NT2/D1 (cell line): ENCODE measurements at places on chromosomes 6 and 20.

DNA sequence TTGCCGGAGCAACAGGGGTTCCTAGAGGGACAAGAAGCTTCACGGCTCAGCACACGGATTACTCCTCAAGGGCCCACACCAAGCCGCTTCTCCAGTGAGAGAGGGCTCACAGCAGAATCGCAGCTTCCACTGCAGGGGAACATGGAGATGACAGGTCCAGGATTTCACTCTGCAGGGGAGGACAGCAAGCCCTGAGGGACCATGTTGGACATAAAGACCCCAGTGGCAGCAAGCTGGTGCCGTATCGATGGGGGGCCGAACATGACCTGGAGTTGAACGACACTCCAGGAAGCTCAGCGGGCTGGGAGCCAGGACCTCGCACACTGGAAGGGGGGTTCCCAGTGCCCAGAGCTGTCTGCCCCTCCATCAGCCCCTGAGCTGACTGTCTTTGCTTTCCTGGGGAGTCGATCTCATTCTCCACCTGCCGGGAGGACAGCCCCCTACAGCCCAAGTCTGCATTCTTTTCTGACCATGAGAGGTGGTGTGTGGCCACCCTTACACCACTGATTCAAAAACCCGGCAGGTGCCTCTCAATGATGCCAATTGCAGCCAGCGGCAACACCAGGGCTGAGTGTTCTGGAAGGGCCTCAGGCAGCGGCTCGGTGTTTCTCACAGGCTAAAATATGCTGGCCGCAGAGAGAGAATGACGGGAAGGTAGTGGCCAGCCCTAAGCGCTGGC is 194.5 kb upstream of the CDH4 start:
- DNase-seq, result no peak

DNA sequence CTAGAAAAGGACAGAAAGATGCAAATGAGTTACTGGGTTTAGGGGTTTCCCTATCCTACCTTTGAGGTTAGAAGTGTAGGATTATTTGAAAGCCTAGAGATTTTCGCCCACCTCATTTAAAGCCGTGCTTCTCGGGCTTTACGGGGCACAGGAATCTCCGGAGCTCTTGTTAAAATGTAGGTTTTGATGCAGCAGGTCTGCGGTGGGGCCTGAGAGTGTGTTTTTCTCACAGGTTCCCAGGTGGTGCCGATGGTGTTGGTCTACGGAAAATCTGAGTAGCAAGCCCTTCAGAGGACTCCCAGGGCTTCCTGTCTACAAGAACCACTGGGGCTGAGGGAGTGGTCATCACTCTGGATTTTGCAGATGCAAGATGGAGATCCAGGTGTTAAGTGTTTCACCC is 47.5 kb downstream of the TRAM2 start:
- no peak for DNase-seq

- no peak for DNase-seq
Observed at GRCh38 chr6:153944201-153944600, 94.8 kb upstream of the OPRM1 start.

DNA sequence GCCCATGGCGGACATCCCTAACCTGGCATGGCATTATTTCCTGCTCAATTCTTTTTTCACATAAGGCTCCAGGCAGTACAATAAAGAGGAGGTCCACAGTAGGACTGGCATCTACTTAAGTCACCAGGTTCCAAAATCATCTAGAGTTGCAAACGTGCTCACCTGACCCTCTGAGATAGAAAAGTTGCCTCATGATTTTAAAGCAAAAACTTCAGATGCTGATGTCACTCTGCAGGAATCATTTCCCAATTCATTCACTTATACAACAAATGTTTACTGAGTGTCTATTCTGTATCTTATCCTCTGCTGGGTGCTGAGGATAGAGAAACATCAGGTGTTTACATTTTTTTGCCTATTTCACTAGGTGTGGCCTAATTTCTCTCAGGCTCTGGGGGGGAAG is 2.2 kb downstream of the ADGRF4 start:
- no peak for DNase-seq

DNA sequence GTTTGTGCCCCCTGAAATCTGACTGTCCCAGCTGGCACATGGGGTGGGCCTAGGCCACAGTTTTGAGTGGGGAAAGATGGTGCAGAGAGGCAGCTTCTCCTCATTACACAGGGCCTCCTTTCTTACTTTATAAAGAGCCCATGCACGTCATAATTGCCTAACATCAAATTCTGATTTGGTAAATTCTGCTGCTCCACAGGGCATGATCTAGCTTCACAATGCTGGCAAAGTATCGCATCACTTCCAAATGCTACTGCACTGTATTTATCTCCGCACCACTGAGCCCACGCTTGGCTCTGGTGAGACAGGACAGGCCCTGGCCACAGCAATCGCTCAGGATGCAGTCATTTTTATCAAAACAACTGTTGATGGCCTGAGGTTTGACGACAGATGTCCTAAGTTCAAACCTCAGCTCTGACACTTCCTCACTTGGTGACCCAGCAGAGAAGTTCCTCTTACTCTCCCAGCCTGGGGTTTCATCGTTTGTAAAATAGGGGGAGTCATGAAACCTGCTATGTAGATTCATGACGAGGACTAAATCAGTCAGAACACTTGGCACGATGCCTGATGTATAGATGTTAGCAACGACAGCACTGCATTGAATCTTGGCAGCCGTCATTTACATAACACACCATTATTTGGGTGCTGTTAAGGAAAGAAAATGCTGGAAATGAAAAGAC is 187.9 kb downstream of the TTLL2 start:
- DNase-seq, result no peak

GRCh38 chr6:143564484-143565017 is 53.0 kb upstream of the FUCA2 start:
- DNase-seq, result no peak

GRCh38 chr6:3077430-3077829 is 9.1 kb downstream of the RIPK1 start:
- no peak for DNase-seq

GRCh38 chr20:18250217-18250616 is 38.1 kb upstream of the ZNF133 start:
- DNase-seq, result no peak

- no peak for DNase-seq
Observed at GRCh38 chr6:38720295-38720694, 5.2 kb downstream of the DNAH8 start.

GRCh38 chr6:140988780-140989179 is 1143.9 kb upstream of the GJE1 start:
- DNase-seq, result no peak

DNA sequence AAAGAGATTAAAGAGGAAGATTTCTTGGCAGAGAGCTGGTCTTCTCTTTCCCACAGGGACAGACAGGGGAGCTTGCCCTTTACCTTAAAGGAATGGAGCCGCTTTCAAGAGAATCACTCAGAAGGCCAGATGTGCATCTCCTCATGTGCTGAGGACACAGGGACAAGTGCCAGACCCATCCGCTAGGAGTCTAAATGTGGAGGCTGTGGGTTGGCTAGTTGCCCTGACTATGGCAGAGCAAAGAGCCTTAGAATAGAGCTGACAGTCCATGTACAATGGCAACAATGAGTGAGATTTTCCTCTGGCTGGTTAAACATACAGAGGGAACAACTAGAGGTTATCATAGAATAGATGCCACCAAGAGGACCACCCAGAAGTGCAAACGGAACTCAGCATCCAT is 7.3 kb upstream of the DOK5 start:
- no peak for DNase-seq

DNA sequence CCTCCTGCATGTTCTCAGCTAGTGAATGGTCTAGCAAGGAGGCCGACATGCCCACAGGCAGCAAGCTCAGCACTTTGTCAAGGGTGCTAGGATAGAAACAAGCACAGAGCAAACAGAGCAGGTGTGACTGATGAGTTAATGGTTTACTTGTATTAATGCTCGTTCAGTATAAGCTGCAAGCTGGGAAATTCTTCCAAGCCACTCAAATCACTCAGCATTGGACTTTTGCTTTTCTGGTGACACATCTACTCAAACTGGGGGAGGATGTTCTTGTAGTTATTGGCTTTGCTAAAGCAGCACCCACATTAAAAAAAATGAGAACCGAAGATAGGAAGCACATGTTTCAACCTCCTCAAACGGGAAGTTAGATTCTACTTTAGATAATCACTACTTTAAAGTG is 43.1 kb upstream of the NEDD9 start:
- no peak for DNase-seq

- peak; percentile 58 for DNase-seq
Observed at GRCh38 chr20:6053776-6054688, at the start of gene LRRN4. Gene LRRN4 (minus strand): TSS chr20:6054060. CDS start chr20:6052799, 1,261 bp downstream.
